ENCODE measurements at places on chromosomes 2 and 18. TPM values are rescaled to one million over a fixed set of nuclear protein-coding genes. Genes with fewer than 3 reads are reported as not detected.

GRCh38 chr2:98378196-98378595 lies 31.9 kb downstream of the CNGA3 start:
- no peaks in the 10 kb centered on the region for H3K36me3 ChIP-seq
- H3K27me3 ChIP-seq, result peaks cover 20% of the 10 kb centered on the region
- DNase-seq, result no peak

DNA sequence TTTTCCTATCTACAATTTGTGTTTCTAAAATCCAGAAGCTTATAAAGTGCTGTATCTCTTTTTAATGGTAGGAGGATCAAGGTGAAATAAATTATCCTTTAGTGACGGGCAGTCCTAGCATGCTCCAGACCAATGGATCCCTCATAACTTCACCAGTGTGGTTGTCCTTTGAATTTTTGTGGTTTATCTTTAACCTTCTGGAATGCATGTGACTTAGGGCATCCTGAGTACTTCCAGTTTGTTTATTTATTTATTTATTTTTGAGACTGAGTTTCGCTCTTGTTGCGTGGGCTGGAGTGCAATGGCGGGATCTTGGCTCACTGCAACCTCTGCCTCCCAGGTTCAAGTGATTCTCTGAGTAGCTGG lies 40.4 kb downstream of the NUP35 start:
- no peaks in the 10 kb centered on the region for H3K27me3 ChIP-seq
- H3K27ac ChIP-seq, result no peak overlapping the region
- H3K4me3 ChIP-seq, result no peak overlapping the region
- peaks cover under 1% of the 10 kb centered on the region for H3K4me1 ChIP-seq

Gene SYT4
- polyA plus RNA-seq, result not detected

GRCh38 chr2:124796647-124797046 lies 771.6 kb downstream of the CNTNAP5 start:
- no peaks in the 10 kb centered on the region for H3K36me3 ChIP-seq
- H3K4me1 ChIP-seq, result no peaks in the 10 kb centered on the region
- H3K27me3 ChIP-seq, result no peaks in the 10 kb centered on the region
- H3K4me3 ChIP-seq, result no peak overlapping the region

Gene GPR155
- polyA plus RNA-seq, result 18.6 TPM

- no peak for DNase-seq
- no peak overlapping the region for H3K4me3 ChIP-seq
- H3K4me1 ChIP-seq, result no peaks in the 10 kb centered on the region
- no peaks in the 10 kb centered on the region for H3K27me3 ChIP-seq
Observed at GRCh38 chr2:51093016-51093415, 61.1 kb upstream of the NRXN1 start.

DNA sequence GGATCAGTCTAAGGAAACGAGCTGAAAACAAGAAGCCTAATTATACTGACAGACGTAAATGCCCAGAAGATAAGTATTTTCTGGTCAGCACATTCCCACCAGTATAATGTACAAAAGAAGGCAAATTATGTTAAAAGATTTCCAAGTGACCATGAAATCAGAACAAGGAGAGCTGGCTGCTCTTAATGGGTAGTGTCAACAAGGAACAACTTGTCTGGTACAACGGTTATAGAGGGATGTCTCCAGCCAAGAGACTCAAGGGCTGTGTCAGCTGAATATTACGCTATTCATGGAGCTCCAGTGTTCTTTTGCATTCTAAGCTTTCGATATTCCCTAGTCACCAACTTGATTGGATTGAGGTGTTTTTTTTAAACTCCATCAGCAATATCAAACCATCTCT lies 8.6 kb upstream of the L3MBTL4 start:
- no peaks in the 10 kb centered on the region for H3K27me3 ChIP-seq
- H3K4me3 ChIP-seq, result no peak overlapping the region
- no peak for DNase-seq
- H3K4me1 ChIP-seq, result no peaks in the 10 kb centered on the region
- no peaks in the 10 kb centered on the region for H3K36me3 ChIP-seq

Gene CDH20
- polyA plus RNA-seq, result 0.06 TPM

Gene SULT1C4
- polyA plus RNA-seq, result not detected

- H3K27me3 ChIP-seq, result peaks cover 12% of the 10 kb centered on the region
- peaks cover 3% of the 10 kb centered on the region for H3K36me3 ChIP-seq
- H3K27ac ChIP-seq, result no peak overlapping the region
- H3K4me1 ChIP-seq, result no peaks in the 10 kb centered on the region
Observed at GRCh38 chr18:78912844-78913243, 66.8 kb upstream of the SALL3 start.

GRCh38 chr2:238425979-238426567 lies 654 bp upstream of the ASB1 start:
- peak overlapping the region; percentile 89 for H3K4me3 ChIP-seq
- H3K36me3 ChIP-seq, result peaks cover 14% of the 10 kb centered on the region
- H3K27me3 ChIP-seq, result no peaks in the 10 kb centered on the region
- peaks cover 49% of the 10 kb centered on the region for H3K4me1 ChIP-seq
- peak overlapping the region; percentile 97 for H3K27ac ChIP-seq
- no peak for DNase-seq

GRCh38 chr2:237980087-237980486 lies 13.3 kb downstream of the UBE2F start:
- H3K4me3 ChIP-seq, result no peak overlapping the region
- H3K27ac ChIP-seq, result no peak overlapping the region
- peaks cover 72% of the 10 kb centered on the region for H3K4me1 ChIP-seq
- DNase-seq, result no peak

DNA sequence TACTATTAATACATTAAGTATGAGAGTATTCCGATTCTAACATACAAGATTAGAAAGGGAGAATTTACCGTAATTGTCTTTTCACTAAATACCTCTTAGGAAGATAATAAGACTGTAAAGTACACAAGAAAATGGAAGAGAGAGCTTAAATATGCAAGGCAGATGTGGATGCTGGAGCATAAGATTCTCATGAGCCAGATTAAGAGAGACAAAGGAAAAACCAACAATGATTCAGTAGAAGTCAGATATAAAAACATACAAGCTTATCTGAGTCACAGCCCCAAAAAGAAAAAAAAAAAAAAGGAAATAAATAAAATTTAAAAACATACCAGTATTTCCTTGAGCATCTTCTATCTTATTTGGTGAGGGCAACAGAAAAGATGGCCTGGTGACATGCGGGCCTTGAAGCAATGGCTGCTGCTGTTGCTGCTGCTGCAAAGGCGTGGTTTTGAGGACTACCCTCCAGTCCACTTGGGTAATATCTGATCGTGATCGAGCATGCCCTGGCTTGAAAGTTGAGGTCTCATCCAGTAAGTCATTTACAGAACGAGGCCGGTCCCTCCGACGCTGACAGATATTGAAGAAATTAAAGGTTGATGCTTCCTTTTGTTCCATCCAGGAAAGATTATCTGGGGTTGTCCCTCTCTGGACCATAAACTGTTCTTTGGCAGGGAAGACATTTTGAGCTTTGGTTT lies 24.5 kb downstream of the PLEKHM3 start:
- no peak overlapping the region for H3K4me3 ChIP-seq
- H3K36me3 ChIP-seq, result peaks cover 22% of the 10 kb centered on the region
- no peaks in the 10 kb centered on the region for H3K27me3 ChIP-seq
- no peak overlapping the region for H3K27ac ChIP-seq
- no peak for DNase-seq
- H3K4me1 ChIP-seq, result peaks cover 33% of the 10 kb centered on the region

GRCh38 chr2:235024931-235025773 lies 73.3 kb downstream of the SH3BP4 start:
- no peak overlapping the region for H3K27ac ChIP-seq
- DNase-seq, result no peak
- H3K27me3 ChIP-seq, result no peaks in the 10 kb centered on the region
- H3K36me3 ChIP-seq, result no peaks in the 10 kb centered on the region
- H3K4me3 ChIP-seq, result no peak overlapping the region

DNA sequence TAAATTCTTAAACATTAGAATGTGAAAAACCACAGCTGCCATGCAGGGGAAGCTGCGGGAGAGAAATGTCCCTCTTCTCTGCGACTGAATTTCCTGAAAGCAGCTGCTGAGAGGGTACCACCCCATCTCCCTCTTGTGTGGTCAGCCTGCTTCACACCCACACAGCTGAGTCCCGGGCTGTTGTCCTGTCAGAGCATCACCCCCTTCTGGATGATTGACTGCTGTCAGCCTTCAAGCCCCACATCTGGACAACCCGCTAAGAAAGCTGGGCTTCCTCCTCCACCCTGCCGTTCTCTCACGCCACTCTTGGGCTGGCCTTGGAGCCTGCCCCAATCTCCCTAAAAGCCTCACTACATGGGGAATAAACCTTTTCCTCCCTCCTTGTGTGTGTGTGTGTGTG lies 26.0 kb downstream of the SH3YL1 start:
- peaks cover 3% of the 10 kb centered on the region for H3K4me1 ChIP-seq
- H3K4me3 ChIP-seq, result no peak overlapping the region
- no peaks in the 10 kb centered on the region for H3K27me3 ChIP-seq
- no peak for DNase-seq
- no peak overlapping the region for H3K27ac ChIP-seq

Gene KLHL30
- polyA plus RNA-seq, result not detected

GRCh38 chr18:11025671-11026070 lies 123.7 kb downstream of the PIEZO2 start:
- no peak overlapping the region for H3K27ac ChIP-seq
- H3K27me3 ChIP-seq, result no peaks in the 10 kb centered on the region
- H3K4me3 ChIP-seq, result no peak overlapping the region
- no peak for DNase-seq
- no peaks in the 10 kb centered on the region for H3K4me1 ChIP-seq

- H3K27ac ChIP-seq, result no peak overlapping the region
- no peaks in the 10 kb centered on the region for H3K27me3 ChIP-seq
- DNase-seq, result no peak
- H3K4me1 ChIP-seq, result no peaks in the 10 kb centered on the region
- H3K4me3 ChIP-seq, result no peak overlapping the region
Observed at GRCh38 chr2:24894750-24895149, 25.3 kb downstream of the ADCY3 start.

GRCh38 chr2:177165721-177166711 lies 46.6 kb upstream of the HNRNPA3 start:
- H3K27ac ChIP-seq, result no peak overlapping the region
- H3K36me3 ChIP-seq, result no peaks in the 10 kb centered on the region
- H3K4me1 ChIP-seq, result peaks cover 13% of the 10 kb centered on the region
- peak overlapping the region; percentile 74 for H3K4me3 ChIP-seq

Gene RAB6C
- not detected for polyA plus RNA-seq

Gene DUSP2
- polyA plus RNA-seq, result 459 TPM

GRCh38 chr2:198452327-198452726 lies 647.9 kb downstream of the PLCL1 start:
- peaks cover 3% of the 10 kb centered on the region for H3K27me3 ChIP-seq
- H3K4me1 ChIP-seq, result no peaks in the 10 kb centered on the region
- no peaks in the 10 kb centered on the region for H3K36me3 ChIP-seq
- no peak overlapping the region for H3K27ac ChIP-seq

GRCh38 chr2:195252018-195252417 lies 405.0 kb upstream of the SLC39A10 start:
- no peak overlapping the region for H3K4me3 ChIP-seq
- no peak for DNase-seq
- H3K27ac ChIP-seq, result no peak overlapping the region
- H3K36me3 ChIP-seq, result no peaks in the 10 kb centered on the region
- H3K27me3 ChIP-seq, result peaks cover 1% of the 10 kb centered on the region

Gene IL37
- polyA plus RNA-seq, result not detected

GRCh38 chr2:27245626-27246025 lies 17.2 kb downstream of the SLC30A3 start:
- peaks cover 5% of the 10 kb centered on the region for H3K4me1 ChIP-seq
- H3K36me3 ChIP-seq, result peaks cover 34% of the 10 kb centered on the region
- no peak for DNase-seq
- H3K27ac ChIP-seq, result no peak overlapping the region
- no peak overlapping the region for H3K4me3 ChIP-seq
- no peaks in the 10 kb centered on the region for H3K27me3 ChIP-seq

Gene TCF23
- polyA plus RNA-seq, result not detected

Gene PJVK
- polyA plus RNA-seq, result 1.6 TPM

GRCh38 chr2:32915694-32916093 lies 31.1 kb upstream of the LTBP1 start:
- H3K27me3 ChIP-seq, result peaks cover 9% of the 10 kb centered on the region
- H3K36me3 ChIP-seq, result no peaks in the 10 kb centered on the region
- H3K27ac ChIP-seq, result no peak overlapping the region
- H3K4me1 ChIP-seq, result no peaks in the 10 kb centered on the region
- DNase-seq, result no peak

- H3K36me3 ChIP-seq, result no peaks in the 10 kb centered on the region
- H3K4me3 ChIP-seq, result no peak overlapping the region
- H3K27ac ChIP-seq, result no peak overlapping the region
- no peak for DNase-seq
Observed at GRCh38 chr2:85908506-85908905, 19.7 kb upstream of the ST3GAL5 start.

DNA sequence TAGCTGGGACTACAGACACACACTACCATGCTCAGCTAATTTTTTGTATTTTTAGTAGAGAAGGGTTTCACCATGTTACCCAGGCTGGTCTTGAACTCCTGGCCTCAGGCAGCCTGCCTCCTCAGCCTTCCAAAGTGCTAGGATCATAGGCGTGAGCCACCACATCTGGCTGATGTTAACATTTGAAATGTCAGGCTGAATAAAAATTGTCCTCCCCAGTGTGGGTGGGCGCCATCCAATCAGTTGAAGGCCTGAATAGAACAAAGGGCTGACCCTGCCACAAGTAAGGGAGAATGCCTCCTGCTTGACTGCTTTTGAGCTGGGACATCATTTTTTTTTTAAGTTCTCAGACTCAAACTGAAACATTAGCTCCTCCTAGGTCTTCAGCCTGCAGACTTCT lies 21.0 kb upstream of the RHOB start:
- no peak overlapping the region for H3K4me3 ChIP-seq
- no peaks in the 10 kb centered on the region for H3K36me3 ChIP-seq
- H3K27me3 ChIP-seq, result no peaks in the 10 kb centered on the region
- DNase-seq, result no peak

- no peak for DNase-seq
- H3K4me3 ChIP-seq, result no peak overlapping the region
- H3K27ac ChIP-seq, result no peak overlapping the region
Observed at GRCh38 chr2:236774171-236774570, 204.5 kb downstream of the ACKR3 start.

All from naive thymus-derived CD8-positive, alpha-beta T cell (primary cell).